ENCODE measurements at places on chromosomes 3 and 15.

- DNase-seq, result no peak
These were observed 265.7 kb downstream of the DIPK2A start for GRCh38 chr3:144237351-144237750.

DNA sequence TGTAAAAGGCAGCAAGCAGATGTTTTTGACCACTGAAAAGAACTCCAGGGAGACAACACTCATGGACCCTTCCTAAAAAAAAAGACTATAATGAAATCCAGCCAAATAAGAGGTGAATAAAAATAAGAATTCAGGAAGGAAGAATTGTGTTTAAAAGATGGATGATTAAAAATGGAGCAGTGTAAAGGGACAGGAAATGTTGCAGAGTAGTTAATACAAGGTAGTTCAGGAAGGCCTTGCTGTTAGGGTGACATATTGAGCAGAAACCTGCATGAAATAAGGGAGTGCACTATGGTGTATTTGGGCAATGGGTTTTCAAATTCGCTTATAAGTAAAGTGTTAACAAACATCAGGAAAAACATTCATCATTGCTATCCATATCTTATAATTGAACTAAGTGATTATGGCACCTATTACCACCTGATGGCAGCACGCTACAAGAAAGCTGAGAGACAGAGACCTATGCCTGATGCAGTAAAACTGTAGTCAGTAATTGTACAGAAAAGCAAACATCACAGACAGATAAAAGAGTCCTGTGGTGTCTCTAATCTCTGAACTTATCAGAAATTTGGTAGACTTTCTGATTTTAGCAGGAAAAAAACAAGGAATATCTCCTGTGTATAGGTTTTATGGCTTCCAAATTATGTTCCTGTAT is 5.8 kb upstream of the DBR1 start:
- DNase-seq, result peak; percentile 49

- no peak for DNase-seq
These were observed 87.0 kb upstream of the DNAJC19 start for GRCh38 chr3:181076558-181076957.

DNA sequence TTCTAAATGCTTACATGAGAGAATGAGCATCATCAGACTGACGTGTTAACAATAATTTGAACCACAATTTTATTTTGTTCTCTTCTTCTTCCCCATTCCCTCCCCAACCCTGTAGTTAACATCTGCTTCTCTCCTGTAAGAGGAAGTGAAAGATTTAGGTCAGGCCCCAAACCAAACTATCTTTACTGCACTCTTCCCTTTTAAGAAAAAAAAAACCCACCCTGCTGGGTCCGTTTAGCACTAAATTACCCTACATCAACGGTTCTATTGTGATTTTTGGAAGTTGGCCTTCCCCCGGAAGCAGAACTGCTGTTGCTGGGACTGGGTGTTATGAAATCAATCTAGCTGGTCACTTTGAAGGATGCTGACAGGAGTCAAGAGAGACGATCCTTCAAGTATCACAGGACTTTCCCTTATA is 49.4 kb downstream of the NFKBIZ start:
- no peak for DNase-seq

DNA sequence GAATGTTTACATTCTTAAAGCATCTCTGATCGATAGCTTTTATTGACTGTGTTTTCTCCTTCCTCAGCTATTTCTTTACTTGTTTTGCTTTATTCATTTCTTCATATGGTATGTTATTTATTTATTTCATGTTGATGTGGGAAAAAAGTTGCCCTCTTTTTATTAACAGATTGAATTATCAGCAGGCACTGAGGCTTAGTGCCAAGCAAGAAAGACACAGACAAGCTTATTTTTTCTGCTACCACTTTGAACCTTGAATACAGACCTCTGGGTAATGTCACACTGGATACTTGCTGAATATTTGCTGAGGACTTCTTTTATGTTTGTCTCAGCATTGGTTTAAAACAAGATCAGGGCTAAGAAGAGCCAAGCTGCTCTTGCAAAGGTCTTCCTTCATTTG is 162.0 kb upstream of the CNTN6 start:
- no peak for DNase-seq

- DNase-seq, result no peak
These were observed 98.2 kb downstream of the IGF1R start for GRCh38 chr15:98746375-98747155.

DNA sequence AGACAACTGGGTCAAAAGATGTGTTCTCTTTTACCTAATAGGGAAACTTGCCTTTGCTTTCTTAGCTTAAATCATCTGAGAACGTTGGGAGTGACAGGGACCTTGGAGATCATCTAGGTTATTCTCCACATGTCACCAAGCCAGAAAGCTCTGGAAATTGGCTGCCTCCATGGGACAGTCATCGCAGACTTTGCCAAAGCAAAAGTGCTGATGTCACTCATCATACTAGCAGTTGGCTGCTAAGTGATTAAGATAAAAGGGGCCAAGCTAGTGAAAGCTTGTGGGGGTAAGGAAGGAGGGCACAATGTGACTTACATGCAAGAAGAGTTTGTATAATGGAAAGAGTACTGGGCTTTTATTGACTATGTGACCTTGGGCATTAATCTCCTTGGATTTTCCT is 198.0 kb upstream of the PFN2 start:
- DNase-seq, result no peak

GRCh38 chr15:70783610-70784022 is 20.3 kb upstream of the UACA start:
- peak; percentile 75 for DNase-seq

DNA sequence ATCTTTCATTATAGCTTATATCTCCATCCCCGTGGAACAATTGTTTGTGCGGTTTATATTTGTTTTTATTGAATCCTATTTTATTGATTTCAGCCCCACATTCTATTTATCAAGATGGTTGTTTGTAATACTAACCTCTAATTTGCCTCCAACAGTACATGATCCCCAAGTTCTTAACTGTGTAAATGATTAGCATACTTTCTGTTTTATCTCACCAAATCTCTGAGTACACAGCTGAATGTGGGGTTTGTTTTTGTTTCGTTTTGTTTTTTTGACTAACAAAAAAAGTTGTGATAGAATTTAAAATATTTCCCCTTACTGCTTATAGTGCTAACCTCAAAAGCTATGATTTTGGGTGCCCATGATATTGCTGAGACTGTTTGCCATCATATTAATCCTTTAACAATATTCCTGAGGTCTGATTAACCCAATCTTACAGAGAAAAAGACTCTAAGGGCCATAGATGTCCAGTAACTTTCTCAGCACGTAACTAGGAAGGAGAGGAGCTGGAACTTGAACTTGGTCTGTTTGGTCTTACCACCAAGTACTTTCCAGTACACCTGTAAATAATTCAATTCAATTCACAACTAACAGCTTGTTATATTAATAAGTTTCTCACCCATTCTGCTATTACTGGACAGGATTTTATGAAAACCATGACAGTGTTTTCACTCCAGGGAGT is 789.8 kb downstream of the TUSC7 start:
- DNase-seq, result no peak

DNA sequence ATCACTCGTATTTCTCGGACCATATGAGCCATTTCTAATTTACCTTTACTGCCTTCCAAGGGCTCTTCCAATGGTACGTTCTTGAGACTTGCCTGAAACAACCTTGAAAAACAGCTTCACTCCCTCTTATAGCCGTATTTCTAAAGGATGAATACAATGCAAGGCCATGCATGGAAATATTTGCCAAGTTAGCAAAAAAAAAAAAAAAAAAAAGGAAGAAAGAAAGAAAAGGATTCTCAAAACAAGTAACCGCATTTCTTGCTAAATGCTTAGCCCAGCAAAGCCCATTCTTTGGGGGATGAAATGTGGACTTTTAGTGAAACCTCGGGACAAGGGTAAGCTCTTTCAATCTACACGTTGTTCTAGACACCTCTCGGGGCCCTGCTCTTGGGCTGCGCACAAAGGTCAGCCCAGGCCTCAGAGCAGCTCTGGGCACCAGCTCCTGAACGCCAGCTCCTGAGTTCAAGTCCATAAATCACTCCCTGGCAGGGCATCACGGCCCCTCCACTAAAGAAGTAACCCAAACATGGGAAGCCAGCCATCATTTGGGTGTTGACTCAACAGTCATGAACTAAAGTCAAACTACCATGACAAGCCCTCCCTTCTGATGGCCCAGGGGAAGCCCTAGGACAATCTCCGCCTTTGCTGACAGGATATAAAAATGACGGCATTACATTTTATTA is 132.7 kb downstream of the ADAMTS17 start:
- no peak for DNase-seq

- no peak for DNase-seq
These were observed 30.5 kb upstream of the XIRP1 start for GRCh38 chr3:39222939-39223338.

DNA sequence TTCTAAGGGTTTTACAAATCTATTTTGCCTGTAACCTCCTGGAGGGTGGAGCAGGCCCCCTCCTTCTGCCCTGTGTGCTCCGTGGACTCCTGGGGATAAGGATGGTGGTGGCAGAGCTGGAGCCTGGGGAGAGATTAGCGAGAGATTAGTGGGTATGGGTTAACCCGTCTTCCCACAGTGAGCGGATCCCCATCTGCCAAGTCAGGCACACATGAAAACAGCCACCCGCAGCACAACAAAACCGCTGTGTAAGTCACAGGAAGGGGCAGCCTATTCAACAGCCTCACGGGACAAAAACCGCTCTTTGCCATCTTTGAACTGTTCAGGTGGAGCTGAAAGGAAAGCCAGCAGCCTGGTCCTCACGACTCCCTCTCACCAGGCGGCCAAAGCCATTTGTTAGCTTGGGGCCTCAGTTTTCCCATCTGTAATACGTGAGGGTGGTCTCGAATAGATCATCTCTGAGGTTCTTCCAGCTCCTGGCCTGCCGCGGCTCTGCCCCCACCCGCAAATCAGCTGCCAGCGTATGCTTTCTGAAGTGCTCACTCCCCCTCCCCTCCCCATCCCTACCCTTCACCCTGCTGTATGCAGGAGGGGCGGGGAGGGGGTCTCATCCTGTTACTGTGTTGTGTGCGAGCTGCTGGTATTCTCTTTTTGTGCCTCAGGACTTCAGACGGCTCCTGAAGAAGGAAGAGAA is 43.6 kb downstream of the PDIA5 start:
- DNase-seq, result no peak

DNA sequence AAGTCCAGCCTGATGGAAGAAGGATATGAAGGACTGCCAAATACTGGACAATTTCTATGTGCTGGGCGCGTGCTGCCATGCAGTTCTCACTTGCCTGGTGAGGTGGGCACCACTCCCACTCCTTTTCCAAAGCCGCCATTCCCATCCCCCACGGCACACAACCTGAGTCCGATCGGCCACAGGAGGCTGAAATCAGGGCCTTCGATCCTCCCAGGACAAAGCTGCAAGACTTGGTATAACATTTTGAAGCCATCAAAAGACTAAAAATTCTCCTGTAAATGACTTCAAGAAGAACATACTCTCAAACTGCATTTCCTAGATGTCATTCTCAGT is 3.1 kb upstream of the MAP6D1 start:
- DNase-seq, result no peak

GRCh38 chr3:195171093-195171873 is 99.7 kb downstream of the XXYLT1 start:
- DNase-seq, result no peak

DNA sequence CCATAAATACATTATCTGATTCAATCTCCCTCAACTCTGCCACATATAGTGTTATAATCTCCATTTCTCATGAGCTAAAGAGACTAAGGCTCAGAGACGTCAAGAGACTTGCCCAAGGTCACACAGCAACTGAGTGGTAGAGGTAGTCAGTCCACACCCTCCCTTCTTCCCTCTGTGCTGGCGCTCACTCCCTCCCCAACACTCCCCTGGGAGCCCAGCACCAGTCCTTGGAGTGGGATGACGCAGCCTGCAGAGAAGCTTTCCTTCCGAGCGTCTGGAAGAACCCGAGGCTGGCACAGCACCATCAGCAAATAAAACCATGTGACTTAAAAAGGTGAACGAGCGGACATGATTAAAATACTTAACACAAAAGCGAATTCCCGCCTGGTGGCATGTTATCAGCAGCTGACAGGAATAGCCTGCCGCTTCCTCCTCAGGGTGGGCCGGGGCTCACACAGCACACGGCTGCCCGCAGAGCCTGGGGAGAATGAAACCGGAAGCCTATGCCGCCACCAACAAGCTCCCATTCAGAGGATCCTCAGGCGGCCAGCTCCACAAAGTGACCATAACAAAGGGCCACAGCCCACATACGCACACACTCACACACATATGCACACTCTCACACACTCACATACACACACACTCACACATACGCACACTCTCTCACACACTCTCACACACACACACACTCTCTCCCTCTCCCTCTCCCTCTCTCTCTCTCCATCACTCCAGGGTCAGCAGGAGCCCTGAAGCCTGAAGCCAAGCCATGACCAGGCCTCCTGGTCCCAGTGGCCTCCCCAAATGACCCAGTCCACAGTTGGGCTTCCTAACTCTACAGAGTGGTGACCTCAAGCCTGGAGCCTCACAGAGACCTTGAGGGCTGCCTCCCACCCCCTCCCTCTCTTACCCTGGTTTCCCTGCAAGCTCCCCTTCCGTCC is 120.5 kb downstream of the XXYLT1 start:
- peak; percentile 88 for DNase-seq

- DNase-seq, result no peak
These were observed 31.3 kb downstream of the NMNAT3 start for GRCh38 chr3:139646512-139646911.

GRCh38 chr3:13647298-13648059 is 98.6 kb downstream of the FBLN2 start:
- DNase-seq, result peak; percentile 63

GRCh38 chr3:52108302-52109232 is 45.7 kb downstream of the POC1A start:
- DNase-seq, result no peak

GRCh38 chr3:5290915-5291314 is 103.4 kb downstream of the EDEM1 start:
- DNase-seq, result no peak

DNA sequence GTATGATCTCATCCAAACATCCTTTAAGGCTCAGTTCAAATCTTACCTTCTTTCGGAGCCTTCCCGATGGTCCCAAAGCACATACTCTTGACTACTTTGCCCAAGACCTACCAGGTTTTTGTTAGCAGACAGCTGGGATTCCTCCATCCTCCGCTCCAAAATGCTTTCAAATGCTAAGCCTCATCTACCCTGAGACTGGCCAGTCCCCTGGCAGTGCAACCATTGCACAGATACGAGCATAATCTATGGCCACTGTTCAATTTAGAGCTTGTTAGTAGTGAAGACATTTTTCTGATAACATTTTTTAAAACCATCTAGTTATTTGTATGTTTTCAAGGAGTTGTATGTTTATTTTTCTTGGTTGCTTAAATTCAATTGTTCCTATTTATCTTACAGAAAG is 264.4 kb upstream of the NR2F2 start:
- no peak for DNase-seq

- DNase-seq, result no peak
These were observed 652.5 kb downstream of the EDEM1 start for GRCh38 chr3:5840056-5840455.
